ENCODE measurements at places on chromosomes 4 and X.
A peak's percentile ranks its signal among the peaks of the same experiment; 100 is the strongest.

DNA sequence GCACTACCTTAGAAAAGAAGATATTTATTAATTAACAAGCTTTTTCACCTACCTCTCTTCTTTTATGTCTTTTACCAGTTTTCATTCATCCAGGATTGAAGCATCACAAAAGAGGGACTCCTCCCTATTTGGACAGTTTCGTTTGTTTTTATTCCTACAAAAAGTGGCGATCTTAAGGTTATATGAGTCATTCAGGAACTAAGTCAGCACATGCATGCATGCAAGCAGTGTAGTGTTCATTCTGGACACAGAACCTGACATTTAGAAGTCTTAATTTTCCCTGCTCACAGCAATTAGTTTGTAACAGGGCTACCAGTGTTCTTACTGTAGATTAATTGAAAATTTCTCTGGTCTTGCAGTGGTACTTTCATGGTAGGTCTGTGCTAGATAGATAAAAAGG is 47.9 kb upstream of the QRFPR start:
- DNase-seq: no peak

DNA sequence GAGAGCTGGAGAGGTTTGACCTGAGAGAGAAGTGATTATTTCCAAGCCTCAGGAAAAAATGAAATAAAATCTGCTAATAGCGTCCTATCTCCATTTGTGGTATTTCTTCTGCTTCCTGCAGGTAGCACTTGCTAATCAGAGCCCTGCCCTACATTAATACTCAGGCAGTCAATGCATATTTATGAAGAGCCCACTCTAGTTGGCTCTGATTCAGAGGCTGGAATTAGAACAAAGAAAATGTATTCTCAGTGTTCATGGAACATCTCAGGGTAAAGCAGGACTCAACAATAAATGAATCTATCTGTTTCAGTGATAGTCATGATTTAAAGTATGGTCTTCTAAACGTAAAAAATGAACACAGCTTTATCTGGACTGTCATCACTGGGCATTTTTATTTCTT is 1.4 kb upstream of the ATP8A1 start:
- DNase-seq: no peak

DNA sequence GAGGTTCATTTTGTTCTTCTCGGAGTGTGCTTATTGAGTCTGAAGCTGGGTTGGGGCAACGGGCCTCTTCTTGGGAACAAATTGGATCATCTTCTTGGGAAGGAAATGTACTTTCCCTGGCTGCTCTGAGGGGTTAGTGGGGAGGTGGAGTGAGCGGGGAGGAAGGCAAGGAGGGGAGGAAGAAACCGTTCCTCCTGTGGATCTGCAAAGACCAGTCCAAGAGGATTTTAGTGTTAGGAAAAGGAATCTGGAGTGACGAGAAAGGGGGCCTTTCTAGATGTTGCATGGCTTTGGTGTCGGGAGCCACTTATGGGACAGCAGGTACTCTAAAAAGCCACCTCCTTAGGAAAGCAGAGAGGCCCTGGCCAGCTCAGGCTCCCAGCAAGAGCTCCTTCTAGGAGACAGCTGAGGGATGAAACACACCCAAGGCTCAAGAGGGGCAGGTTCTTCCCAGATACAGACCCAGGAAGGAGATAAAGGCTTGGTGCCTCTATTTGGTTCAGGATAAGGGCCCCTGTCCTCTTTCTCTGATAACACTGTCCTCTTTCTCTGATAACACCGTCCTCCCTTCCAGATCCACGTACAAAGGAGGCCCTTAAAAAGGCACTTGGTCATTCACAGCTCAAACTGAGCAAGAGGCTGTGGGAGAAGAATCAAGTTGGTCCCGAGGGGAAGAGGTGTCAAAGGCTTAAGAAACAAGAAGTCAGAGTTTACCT is 451 bp downstream of the SOD3 start:
- DNase-seq: no peak

DNA sequence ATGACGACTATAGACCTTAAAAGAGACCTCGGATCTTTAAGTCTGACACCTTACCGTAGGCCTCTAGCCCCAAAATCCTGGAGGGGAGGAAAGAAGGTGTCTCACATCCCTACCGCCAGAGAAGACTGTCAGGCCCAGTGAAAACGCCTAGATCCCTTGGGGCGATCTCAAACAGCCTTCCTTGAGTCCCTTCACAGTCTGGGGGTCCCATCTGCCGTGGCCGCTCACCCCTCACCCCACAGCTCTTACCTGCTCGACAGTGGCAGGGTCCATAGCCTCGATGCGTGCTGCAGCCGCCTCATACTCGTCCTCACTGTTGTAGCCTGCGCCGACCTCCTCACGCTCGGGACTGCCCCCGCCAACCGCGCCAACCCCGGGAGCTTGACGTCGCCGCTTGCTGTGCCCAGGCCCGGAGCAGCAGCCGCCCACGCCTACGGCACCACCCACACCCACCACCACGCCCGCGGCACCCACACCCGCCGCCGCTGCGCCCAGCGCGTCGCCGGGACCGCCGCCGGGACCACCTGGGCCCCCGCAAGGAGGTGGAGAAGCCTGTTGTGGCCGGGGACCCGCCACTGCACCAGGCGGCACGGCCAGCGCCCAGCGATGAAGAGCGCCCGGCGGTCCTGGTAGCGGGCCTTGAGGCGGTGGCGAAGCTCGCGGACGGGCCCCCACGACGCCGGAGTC is 536 bp downstream of the OTUD5 start:
- DNase-seq: peak; percentile 40
